OCI-M1 (cell line): ENCODE measurements at places on chromosomes 7 and 10.

DNA sequence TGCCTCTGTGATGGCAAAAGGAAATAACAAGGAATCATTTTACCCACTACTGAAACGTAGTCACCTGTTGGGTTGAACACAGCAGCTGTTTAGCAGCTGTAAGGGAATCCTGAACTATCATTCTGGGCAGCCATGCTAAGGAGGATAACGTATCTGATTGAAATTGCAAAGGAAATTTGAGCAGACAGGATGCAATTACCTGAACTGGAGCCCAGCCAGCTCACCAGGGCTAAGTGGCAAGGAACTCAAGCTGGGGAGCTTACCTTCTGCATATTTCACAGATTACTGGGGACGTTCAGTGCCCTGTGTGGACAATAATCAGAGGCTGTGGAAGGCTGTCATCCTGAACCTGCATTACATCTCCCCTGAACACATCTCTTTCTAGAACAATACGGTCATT lies 650.5 kb downstream of the SORCS3 start:
- DNase-seq: no peak

DNA sequence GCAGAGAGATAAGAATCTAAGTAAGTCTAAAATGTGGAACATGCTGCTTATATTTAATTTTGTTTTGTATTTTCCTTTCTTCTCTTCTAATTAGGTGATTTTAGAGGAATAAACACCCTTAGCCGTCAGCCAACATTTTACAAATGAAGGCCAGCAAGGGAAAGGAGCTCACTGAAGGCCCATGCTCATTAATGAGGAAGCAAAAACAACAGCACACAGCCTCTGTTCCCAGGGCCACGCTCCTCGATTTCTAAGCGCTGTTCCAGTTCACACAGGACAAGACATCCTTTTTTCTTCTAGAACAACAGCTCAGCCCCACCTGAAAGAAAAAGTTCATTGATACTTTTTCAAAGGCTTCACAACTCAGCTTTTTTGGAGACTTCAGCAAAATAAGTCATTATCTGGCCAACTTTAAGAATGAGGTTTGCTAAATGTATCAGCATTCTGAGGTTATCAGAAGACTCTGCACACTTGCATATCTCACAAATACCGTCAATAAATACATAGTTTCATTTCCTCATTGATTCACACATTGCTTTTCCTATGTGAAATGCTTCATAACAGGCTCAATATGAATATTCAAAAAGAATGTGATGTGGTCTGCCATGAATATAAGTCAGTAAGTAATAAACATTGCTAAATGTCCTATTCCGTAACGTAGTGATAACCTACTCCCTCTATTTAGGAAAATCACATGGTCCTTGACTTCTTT lies 34.8 kb upstream of the SFMBT2 start:
- no peak for DNase-seq

DNA sequence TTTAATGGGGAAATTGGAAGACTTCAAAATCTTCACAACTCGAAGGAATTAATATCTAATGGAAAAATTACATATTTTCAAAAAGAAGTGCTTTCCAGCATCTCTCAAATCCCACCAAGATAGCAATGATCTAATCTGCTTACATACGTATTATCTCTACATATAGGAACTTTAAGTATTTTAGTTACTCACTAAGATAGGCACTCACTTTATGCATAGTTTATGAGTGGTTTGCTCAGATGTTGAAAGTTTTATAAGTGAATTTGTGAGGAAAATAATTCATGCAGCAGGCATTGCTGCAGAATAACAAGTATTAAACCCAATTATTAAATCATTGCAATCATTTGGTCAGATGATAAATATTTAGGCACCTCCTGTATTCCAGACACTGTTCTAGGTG lies 2.3 kb upstream of the CYTH3 start:
- DNase-seq: no peak

- DNase-seq: no peak
Observed at GRCh38 chr7:51702673-51703072, 386.1 kb upstream of the COBL start.

DNA sequence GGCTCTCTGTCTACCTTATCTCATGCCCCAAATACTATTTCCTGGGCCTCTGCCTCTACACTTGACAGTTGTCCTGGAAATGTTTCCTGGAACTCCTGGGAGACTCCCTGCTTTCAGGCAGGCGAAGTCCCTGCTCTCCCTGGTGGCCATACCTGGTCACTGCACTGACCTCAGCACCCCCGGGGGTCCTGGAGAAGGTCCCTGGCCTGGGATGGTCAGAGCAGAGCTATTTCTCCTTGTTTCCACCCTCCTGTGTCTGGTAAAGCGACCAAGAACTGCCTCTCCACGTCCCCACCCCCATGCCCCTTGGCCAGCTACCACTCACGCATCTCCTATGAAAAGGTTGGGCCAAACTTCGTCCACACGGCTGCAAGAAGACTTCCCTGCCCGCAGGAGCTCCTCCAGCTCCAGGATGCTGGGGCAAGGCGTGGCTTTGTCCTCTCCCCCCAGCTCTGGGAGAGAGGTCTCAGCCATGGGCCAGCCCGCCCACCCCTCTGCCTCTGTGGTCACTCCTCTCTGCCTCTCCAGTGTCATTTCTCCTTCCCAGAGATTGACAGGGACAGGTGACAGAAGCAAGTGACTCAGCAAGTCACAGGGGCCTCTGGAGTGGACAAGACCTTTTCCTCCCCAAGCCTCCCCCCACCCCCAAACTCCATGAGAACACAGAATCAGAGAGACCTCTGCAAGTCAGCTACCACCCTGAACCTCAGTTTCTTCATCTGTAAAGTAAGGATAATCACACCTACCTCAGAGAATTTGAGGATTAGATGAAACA lies 2.6 kb upstream of the SAMD8 start:
- DNase-seq: peak; percentile 40

DNA sequence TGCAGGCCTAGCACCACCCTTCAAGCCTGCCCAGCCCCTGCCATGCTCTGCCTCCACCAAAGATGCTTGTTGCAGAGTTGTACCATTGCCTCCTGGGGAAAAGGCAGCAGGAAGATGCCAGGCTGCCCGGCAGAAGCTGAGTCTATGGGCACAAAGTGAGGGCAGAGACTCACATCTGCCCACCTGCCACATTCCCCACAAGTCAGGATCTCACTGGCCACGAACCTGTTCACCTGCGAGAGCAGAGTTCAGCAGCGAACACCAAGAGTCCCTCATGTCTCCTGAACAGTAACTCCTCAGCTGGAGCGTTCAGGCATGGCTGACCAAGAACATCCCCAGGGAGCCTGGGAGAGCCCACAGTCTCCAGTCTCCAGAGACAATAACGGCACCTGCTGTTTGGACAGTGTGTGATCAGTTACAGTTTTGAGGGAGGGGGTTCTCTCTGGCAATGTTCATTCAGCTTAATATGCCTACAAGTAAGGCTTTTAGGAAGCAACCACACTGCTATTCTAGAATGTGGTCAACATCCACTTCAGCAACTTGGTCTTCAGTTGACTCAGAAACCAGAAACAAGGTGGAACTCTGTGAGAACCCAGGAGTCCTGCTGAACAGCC lies 78.5 kb downstream of the GRID1 start:
- DNase-seq: no peak

DNA sequence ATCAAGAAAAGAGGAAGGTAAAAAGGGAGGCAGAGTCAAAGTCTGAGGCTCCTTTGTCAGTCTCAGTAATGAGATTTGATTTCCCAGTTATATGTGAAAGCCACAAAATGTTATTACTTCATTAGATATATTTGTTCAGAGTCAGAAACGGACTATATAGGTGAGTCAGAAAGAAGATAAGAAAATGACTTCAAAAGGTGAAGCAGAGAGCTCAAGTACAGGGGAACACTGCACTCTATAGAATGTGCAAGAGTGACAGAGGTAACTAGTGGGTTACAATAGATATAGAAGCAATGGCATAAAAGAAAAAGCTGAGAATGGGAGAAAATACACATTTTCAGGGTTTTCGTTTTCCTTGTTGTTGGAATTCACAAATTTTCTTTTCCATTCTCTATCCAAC lies 43.3 kb downstream of the DGKB start:
- DNase-seq: peak; percentile 27

- no peak for DNase-seq
Observed at GRCh38 chr10:23818484-23818883, 379.6 kb downstream of the OTUD1 start.

DNA sequence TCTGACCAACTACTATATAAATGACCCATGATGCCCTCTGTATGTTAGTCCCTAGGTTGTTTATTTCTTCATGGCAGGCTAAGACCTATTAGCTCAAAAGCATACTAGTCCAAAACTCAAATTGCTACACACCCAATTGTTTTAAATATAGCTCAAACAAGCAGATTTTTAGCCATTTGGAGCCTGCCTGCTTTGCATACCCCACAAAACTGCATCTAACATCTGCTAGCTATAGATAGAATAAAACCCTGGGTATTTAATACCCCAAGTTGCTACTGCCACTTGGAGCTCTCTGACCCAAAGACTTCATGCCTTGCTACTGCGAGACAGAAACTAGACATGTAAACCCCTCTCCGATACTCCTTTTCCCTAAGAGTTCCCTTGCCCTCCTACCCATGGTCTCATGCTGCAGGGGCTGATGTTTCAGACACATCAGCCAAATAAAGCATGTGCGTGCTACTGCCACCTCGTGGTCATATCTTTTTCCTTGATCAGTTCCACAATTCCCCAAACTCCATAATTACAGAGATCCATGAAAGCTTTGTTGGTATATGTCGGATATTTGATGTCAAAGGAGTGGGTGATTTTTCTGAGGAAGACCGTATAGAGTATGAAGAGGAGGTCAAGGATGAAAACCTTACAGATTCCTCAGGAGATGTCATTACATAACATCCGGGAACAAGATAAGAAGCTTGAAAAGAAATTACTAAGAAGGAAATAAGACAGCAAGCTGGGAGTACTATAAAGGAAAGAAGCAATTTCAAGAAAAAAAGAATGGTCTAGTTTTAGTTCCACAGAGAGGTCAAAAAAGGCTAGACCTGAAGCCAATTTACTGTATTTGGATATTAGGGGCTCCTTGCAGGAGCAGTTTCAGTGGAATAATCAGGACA lies 386.6 kb downstream of the SH2D4B start:
- peak; percentile 86 for DNase-seq

- DNase-seq: no peak
Observed at GRCh38 chr7:159099711-159100231, 44.9 kb downstream of the VIPR2 start.

- no peak for DNase-seq
Observed at GRCh38 chr10:33336582-33337325, 2.3 kb upstream of the NRP1 start.

DNA sequence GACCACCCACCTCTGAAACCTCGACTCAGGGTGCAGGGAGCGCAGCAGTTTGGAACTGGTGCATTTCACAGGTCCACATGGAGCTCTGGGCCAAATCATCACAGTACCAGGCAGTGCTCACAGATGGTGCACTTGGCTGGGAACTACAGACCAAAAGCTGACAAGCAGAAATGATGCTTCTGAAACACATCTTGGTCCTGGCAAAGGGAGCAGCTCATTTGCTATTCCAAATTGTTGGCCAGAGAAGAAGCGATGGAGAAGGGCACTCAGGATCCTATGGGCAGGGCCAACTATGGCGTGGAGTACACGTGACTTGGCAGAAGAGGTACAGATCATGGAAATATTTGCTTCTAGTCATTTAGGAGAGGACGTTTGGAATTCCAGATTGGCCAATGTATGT lies 383.9 kb downstream of the CALN1 start:
- no peak for DNase-seq

- no peak for DNase-seq
Observed at GRCh38 chr7:48300301-48300700, 129.0 kb downstream of the ABCA13 start.

DNA sequence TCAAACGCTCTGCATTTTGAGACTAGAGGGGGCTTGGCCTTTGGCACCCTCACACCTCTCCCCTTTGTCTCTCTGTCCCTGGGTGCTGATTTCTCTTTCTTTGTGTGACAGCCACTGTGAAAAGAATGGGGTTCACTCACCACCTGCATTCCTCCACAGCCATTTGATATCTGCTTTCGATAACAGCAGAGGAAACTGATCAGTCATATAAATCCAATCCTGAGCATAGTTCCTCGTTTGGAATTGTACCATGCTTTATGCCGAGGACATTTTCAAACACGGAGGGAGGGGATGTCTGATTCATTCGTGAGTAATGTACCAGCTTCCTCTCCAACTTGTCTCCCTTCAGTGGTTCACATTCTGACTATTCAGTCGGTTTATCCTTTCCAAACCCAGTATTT lies 15.8 kb downstream of the MET start:
- DNase-seq: no peak

GRCh38 chr10:17880601-17881000 lies 71.1 kb upstream of the SLC39A12 start:
- DNase-seq: no peak

- no peak for DNase-seq
Observed at GRCh38 chr10:70738006-70738760, 47.0 kb downstream of the TBATA start.

GRCh38 chr7:87075671-87076404 lies 16.4 kb upstream of the ELAPOR2 start:
- no peak for DNase-seq

DNA sequence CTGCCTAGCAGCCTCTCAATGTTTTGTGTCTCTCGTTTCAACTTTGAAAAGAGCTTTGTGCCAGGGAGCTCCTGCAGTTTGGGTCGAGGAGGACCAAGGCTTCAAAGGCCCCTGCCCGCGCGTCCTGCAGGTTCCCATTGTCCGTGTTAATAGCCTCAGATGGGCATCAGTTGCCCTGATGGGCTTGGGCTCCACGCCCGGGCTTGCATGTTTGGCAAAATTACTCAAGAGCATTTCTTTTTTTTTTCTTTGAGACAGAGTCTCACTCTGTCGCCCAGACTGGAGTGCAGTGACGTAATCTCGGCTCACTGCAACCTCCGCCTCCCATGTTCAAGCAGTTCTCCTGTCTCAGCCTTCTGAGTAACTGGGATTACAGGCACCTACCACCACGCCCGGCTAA lies 636.6 kb downstream of the SDK1 start:
- DNase-seq: no peak

- peak; percentile 80 for DNase-seq
Observed at GRCh38 chr7:135160858-135161653, 9.5 kb downstream of the CYREN start.

GRCh38 chr7:79132844-79133451 lies 320.5 kb downstream of the MAGI2 start:
- DNase-seq: no peak

GRCh38 chr10:88116481-88116880 lies 253.1 kb downstream of the PTEN start:
- DNase-seq: no peak

GRCh38 chr7:150793569-150794238 lies 6.5 kb downstream of the TMEM176B start:
- DNase-seq: no peak

GRCh38 chr10:78875331-78875877 lies 193.4 kb upstream of the ZMIZ1 start:
- DNase-seq: no peak

DNA sequence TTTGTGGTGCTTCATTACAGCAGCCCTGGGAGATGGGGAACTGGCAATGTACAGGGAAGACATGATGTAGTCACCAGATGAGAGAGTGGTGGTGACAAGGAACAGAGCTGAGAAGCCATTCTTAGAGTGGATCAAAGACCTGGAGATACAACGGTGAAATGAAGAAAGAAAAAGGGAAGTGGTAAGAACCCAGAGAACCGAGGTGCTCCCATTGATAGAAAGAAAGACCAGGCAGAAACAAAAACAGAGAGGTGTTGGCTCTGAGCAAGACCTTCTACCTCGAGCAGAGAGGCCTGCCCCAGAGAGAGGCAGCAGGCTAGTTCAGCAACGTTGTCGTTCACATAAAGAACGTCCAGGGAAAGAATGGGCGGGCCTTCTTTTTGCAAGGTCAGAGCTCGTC lies 186.7 kb downstream of the ADAM12 start:
- DNase-seq: peak; percentile 36
